ENCODE measurements at places on chromosomes 6 and 20.
A peak's percentile ranks its signal among the peaks of the same experiment; 100 is the strongest.

GRCh38 chr6:148521158-148521557 is 178.5 kb downstream of the SASH1 start:
- no peak for DNase-seq

DNA sequence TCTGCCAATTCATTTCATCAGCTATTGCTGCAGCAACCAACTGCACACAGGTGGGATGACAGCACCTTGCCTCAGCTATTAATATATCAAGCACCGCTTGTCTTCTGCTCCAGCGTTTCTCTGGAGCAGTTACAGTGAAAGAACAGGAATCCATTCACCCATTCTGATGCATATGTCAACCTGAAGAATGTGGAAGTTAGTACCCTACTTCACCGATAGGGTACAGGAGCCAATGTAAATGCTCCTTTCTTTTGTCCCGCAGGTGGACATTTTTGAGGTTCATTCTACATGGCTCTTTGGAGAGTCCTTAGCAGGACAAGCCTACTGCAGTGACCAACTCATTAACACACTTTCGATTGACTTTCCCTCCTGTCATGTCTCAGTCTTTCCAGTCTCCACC is 139.9 kb upstream of the PRND start:
- DNase-seq: no peak

GRCh38 chr6:134925800-134926199 is 24.1 kb downstream of the ALDH8A1 start:
- DNase-seq: no peak

GRCh38 chr6:52125572-52125971 is 38.2 kb upstream of the PKHD1 start:
- no peak for DNase-seq

DNA sequence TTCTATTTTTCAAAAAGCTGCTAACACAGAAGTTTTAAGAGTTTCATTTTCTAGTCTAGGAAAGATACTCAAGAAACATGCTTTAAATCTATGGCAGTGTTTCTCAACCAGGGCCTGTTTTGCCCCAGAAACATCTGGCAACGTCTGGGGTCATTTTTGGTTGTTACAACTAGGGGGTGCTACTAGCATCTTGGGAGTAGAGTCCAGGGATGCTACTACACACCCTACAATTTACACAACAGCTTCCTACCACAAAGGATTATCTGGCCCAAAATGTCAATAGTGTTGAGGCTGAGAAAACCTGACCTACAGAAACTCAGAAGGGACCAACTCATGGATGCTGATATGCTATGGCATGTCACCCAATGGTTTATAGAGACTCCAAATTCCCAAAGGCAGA is 24.4 kb downstream of the SERAC1 start:
- peak; percentile 36 for DNase-seq

DNA sequence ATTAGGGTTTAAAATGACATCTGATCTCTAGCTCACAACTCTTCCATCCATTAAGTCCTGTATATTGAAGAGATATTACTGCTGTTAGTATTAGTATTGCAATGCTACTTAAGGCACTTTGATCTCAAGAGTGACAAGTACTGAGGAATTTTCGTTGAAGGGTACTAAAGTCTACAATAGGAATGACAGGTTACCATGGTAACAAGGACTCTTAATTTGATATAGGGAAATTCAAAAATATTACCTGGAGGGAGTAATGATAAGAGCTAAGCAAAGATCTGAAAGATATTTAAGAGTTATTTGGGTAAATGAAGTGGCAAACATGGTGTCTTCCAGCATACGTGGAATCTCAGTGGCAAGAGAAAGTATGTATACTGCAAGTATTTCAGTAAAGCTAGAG is 518.0 kb upstream of the SLC35B3 start:
- no peak for DNase-seq

GRCh38 chr6:163254341-163254835 is 160.1 kb upstream of the QKI start:
- no peak for DNase-seq

DNA sequence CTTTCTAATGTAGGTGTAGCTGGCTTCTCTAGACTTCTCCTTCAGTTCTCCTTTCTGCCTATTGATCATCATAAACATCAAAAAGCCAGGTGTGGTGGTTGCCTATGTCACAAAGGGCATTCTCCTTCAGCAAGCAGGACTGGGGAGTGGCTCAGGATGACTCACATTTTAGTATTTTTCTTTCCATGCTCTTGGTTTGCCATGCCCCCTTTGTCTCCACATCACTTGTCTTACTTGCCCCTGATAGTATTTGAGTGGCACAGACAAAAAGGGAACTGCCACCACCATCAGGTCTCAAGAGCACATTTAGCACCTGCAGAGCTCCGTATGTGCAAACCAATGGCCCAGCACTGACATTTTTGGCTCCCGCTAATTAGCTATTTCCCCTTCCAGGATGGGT is 698.8 kb downstream of the DHX35 start:
- DNase-seq: no peak

GRCh38 chr6:45696738-45697137 is 318.9 kb downstream of the CLIC5 start:
- no peak for DNase-seq

DNA sequence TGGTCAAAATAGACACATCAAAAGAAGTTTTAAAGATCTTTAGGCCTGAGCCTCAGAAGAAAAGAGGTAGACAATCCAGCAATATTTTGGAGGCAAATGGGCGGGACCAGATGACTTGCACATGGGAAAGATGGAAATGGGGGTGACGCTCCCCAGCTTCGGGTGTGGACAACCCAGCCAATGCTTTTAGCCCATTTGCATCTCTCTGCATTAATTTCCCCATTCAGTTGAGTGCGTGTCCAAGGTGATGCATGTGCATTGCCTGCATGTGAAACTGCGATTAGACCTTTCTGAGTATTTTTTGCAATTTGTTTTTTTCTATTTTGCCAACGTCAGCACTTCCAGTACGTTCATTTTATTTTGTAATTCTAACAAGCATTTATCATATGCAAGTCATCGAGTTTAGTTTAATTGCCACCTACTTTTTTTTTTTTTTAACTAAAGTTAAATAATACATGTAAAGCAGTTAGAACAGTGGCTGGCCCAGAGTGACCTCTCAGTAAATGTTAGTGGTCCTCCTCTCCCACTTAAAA is 24.2 kb downstream of the PDRG1 start:
- no peak for DNase-seq

DNA sequence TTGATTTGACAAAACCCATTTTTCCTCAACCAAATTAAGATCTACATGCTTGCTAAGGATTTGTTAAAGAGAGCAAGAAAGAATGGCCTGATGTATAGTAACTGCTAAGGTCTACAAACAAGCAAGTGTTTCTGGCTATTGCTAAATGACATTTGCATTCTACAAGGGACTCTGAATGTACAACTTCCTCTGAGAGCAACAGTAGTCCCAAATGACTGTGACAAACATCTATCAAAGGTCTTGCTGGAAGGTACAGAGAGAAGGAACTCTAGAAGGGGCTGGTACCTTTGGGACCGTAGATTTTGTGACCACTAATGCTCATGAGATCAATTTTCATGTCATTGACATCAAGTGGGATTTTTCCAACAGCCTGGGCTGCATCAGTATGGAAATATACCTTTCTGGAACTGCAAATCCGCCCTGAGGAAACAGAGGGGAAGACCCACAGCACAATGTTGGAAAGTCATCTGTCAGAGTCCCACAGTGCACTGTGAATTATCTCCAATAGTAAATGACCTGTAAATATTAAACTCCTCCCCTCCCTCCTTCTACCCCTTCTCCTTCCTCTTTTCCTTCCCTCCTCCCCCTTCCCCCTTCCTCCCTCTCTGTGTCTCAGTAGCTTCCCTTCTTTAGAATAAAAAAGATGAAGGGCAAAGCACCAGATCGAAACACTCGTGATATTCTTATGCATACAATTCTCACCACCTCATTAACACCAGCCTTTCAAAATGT is 15.9 kb upstream of the CPNE1 start:
- no peak for DNase-seq

- DNase-seq: no peak
Observed at GRCh38 chr20:10733122-10733521, 59.3 kb upstream of the JAG1 start.

DNA sequence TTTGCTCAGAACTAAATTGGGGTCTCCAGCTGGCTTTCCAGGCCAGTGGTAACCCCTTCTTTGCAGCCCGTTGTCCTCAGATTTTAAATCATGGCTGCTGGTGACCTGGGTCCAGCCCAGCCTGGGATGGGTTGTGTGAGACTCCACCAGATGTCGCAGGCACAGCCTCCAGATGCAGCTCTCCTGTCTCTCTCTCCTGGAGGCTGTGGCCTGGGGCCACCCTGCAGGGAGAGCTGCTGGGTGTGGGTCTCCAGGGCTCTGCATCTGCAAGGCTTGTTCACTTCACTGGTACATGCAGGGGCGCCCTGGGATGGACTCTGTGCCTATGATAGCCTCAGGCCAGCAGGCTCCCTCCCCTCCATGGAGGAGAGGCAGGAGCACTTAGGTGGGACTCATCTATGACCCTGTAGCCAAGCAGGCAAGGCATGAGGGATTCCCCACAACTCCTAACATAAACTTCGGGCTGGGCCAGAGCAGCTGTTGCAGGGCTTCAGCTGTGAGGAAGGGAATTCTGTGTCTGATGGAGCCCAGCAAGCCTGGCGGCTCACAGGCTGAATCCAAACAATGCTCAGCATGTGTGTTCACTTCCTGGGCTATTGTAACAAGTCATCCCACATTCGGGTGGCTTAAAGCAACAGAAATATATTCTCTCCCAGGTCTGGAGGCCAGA is 94.7 kb upstream of the NXT1 start:
- no peak for DNase-seq

DNA sequence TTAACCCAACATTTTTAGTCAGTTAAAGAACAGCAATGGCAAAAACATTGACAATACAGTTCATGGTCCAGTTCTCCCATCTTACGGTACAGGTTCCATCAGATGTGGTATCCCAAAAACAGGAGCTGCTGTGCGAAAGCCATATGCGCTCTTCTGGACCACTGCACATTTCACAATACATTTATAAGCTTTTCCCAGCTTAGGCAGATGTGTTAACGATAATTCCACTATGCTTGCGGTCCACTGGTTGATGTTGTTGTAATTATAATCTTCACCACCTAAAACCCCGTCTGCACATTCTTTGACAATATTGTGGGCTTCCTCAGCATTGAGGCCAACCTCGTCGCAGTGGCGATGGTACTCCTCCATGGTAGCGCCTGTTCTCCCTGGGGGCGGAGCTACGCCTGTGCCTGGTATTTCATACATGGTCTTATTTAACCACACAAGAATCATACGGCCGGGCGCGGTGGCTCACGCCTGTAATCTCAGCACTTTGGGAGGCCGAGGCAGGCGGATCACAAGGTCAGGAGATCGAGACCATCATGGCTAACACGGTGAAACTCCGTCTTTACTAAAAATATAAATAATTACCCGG is 52.0 kb downstream of the BFSP1 start:
- no peak for DNase-seq

All from WTC11 (cell line).